ENCODE measurements at places on chromosomes 5 and 9.

DNA sequence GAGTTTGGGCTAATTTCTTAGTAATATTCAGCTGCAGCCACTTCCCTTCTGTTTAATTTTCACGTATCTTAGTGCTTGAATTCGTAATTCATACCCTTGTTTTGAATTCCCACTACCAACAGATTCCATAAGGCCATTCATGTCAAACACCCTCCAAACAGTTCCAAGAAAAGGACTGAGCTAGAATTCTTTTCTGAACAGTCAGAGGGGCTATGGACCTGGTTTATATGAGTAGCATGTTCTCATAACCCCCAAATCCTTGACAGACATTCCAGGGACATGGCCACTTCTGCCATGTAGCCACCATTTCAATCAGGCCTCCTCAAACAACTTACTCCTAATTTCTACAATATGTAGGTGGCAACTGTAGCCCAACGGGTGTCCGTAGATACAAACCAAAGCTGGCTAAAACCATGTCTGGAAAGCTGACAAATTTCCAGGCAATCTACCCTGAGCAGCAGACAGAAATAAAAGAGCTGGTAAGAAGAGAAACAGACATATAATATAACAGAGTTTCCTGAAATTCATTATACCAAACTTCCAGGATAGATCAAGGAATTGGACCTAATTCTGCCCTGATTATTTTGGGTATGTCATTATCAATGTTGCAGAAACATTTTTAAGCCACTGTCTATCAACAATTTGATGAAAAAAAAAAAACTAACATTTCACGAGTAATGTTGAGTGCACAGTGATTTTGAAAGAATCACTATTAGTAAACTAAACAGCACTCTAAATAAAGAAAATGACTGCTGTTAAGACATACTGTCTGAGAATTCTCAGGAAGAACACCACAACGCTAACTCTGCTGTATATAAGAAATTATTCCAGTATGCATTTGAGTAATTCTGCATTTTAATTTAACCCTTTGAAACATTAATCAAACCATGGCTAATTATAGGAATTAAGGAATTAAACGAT lies 40.7 kb downstream of the EBF1 start:
- DNase-seq: no peak

DNA sequence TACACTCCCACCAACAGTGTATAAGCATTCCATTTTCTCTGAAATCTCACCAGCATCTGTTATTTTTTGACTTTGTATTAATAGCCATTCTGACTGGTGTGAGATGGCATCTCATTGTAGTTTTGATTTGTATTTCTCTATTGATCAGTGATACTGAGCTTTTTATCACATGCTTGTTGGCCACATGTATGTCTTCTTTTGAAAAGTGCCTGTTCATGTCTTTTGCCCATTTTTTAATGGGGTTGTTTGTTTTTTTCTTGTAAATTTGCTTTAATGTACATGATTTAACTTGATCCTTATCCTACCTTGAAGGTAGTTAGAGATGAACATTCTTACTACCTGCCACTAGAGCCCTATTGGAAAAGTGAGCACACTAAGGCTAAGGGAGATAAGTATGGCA lies 151.2 kb upstream of the KIF2A start:
- no peak for DNase-seq

- DNase-seq: no peak
These were observed 2.2 kb downstream of the ZSWIM6 start for GRCh38 chr5:61333954-61334867.

- DNase-seq: no peak
These were observed 95.8 kb upstream of the KLF9 start for GRCh38 chr9:70510157-70510770.

DNA sequence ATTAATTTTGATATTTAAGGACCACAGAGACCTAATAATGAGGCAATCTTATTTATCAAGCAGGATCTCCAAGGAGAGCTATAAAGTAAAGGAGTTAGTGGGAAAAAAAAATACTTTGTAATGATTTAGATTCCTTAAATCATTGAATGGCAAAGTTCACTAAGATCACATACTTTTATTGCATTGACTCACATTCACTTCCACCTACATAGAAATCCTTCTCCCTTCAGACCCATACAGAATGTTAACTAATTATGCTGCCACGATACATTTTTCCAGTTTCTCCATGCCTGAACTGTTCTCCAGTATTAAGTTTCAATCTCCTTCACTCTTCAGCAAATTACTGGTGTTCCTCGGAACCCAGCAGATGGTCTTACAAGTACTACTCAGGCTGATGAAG lies 388.7 kb downstream of the EFNA5 start:
- DNase-seq: no peak

- no peak for DNase-seq
These were observed 40.2 kb downstream of the PDE6A start for GRCh38 chr5:149904293-149904886.

GRCh38 chr5:125197321-125197720 lies 450.9 kb upstream of the ZNF608 start:
- DNase-seq: no peak

DNA sequence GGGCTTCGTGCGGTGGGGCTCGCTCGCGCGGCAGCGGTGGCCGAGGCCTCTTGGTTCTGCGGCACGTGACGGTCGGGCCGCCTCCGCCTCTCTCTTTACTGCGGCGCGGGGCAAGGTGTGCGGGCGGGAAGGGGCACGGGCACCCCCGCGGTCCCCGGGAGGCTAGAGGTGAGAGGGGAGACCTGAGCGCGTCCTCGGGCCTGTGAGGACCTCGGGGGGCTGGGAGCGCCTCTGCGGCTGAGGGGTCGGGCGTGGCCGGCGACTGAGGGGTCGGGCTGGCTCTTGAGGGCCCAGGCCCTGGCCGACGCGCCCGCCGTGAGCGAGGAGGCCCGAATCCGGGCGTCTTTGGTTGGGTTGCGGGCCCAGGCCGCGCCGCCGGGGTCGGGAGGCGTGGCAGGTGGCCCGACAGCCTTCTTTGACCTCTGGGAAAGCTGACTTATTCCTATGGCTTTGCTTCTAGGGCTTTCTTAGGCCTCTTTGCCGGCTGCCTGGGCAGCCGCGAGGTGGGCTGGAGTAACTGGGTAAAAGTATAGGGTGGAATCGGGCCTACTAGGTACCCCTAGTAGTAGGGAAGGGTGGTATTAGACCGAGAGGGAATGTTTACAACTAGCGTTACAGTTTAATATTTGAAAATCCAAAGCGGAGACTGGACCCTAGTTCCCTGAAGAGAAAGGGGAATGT lies at the start of gene CANX:
Gene CANX, plus strand, starts transcription at position 33 of the 681 bp plus-strand sequence. CDS start 6,715 bp downstream, outside the sequence.
- DNase-seq: no peak
